NCI-H187 treated with DMSO at 0.1 percent for 48 hours (cell line): ENCODE measurements at places on chromosomes 6 and 20.

- no peak for DNase-seq
These were observed 333.5 kb downstream of the RNGTT start for GRCh38 chr6:88629838-88630494.

- DNase-seq, result no peak
These were observed 82.1 kb downstream of the ADAT2 start for GRCh38 chr6:143368426-143368825.

GRCh38 chr6:44733126-44733525, 345.6 kb downstream of the CDC5L start:
- no peak for DNase-seq

DNA sequence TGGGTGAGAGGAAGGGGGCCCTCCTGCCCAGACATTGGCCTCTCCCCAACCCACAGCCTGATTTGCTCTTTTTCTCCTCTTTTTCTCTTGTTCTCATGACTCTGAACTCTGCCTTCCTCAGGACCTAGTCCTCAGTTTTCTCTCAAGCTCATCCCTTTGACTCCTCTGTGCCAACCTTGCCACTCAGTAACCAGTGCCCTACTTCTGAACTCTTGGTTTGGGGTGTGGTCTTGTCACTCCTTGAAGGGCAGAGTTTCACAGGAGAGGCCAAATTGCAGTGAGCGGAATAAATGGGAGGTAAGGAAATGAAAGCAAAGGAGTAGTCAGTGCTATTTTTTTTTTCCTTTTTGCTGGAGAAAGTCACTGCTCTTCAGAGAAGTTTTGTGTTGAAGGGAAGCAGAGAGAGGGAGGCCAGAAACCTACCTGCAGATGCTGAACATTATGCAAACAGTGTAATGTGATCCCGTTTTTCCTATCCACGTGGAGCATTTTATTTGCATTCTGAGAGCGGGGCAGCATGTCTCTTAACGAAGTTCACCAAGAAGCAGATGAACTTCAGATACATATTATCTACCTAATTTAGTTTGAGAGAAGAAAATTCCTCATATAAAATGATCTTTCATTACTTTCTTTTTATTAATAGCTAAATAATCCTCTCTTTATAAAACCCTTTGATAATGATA, 26.9 kb downstream of the CFAP61 start:
- no peak for DNase-seq

DNA sequence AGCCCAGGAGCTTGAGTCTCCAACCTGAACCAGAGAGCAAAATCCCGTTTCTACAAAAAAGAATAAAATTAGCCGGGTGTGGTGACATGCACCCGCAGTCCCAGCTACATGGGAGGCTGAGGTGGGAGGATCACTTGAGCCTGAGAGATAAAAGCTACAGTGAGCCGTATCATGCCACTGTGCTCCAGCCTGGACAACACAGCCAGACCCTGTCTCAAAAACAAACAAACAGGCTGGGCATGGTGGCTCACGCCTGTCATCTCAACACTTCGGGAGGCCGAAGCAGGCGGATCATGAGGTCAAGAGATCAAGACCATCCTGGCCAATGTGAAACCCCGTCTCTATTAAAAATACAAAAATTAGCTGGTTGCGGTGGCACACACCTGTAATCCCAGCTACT, 11.4 kb upstream of the PTCRA start:
- DNase-seq, result no peak

GRCh38 chr20:38926934-38927616, 858 bp downstream of the FAM83D start:
- DNase-seq, result no peak

- DNase-seq, result no peak
These were observed 593.7 kb downstream of the EPM2A start for GRCh38 chr6:145141572-145141971.

GRCh38 chr6:64955435-64955848, 751.6 kb downstream of the EYS start:
- DNase-seq, result no peak

DNA sequence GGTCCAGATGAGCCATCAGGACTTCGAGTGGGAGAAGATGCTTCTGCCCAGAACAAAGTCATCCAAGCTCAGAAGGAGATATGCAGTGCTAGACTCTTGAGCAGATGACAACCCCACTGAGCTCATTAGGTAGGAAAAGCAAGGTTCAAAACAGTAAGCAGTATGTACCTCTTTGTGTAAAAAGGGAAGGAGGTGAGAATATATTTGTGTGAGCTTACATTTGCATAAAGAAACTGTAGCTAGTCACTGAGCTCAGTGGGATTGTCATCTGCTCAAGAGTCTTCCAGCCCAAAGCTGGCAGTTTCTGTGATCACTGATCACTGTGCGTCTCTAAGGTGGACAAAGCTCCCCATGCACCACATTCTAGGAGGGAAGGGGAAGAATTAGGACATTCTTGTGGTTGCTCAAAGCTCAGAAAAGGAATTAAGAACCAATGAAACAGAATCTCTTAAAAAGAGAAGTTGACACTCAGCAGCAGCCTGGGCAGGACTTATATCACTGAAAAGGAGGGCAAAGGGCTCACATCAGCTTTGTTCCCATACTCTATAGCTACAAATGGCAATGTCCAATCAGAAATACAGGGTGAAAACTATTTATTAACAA, 90.0 kb upstream of the MAFB start:
- DNase-seq, result no peak

DNA sequence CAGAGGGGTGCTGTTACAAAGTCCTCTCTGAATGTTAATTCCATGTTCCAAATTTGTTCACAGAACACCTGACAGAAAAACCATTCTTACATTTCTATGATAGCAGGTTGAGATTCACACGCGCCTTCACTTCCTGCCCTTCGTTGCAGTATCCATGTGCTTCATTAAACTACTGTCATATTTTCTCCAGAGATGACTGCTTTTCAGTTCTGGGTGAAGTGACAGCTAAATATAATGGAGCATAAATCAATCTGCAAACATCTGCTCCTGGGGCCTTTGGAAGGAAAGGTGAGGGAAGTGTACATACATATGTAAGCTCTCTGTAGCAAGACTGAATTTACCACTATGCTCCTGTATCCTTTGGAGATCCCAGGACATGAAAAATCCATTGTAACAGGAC, 750.2 kb downstream of the HDGFL1 start:
- DNase-seq, result no peak

DNA sequence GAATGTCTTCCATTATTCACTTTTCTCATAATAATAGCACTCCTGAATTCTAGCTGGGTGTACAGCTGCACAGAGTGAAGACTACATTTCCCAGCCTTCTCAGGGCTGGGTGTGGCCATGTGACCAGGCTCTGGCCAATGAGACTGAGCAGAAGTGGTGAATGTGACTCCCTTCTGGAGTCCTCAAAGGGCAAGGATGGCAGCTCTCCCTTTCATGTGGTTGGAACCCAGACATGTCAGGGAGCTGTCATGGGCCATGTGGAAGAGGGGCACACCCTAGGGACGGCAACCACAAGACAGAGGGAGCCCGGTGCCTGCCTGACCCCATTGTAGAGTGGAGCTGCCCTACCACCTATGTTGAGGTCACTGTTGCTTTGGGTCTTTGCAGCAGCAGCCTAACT, 312.8 kb upstream of the SULF2 start:
- no peak for DNase-seq

DNA sequence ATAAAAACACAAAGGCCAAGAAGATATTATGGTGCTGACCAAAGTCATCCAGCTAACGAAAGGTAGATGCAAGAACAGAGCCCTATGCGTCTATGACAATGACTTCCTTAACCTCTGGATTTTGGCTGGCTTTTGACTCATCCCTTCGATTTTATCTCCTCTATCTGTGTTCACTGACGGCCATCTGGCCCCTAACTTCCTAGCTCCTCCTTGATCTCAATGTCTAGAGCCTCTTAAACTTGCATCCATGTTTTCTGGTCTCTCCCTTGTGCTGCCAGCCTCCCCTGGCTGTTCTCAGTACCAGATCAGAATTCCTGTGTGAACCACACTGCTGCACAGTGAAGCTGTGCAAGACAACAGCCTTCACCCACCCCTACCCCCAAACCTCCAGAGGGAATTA, 452.9 kb downstream of the UTRN start:
- no peak for DNase-seq

- DNase-seq, result no peak
These were observed 13.6 kb upstream of the CHD6 start for GRCh38 chr20:41631826-41632225.

- no peak for DNase-seq
These were observed 60.1 kb downstream of the FUT9 start for GRCh38 chr6:96075826-96076225.

- no peak for DNase-seq
These were observed 179.8 kb upstream of the NOX3 start for GRCh38 chr6:155635416-155635815.

DNA sequence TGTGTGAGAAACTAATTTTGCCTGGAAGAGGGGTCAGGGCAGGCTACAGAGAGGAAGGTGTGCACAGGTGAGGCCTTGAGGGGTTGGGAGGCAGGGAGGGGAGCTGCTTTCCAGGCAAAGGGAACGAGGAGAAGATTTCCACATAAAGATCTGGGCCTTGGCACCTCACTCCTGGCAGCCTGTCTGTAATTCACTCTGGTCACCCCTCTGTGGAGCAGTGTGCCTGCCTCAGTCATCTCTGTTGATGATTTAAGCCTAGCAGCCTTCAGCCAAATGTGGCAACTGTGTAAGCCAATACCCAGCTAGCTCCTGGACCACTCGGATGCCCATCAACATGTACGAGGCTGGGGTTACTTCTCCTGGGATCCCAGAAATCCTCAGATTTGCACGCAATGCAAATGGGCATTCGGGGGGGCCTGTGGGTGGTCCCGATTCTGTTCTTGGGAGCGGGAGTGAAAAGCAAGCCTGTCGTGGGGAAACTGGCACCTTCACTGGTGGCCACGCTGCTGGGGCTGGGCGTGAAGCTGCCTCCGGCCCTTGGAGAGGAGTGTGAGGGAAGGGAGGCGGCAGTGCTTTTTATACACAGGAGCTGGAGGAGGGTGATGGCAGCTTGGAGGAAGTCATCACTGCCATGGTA, 360.4 kb downstream of the ZFAND3 start:
- DNase-seq, result no peak

DNA sequence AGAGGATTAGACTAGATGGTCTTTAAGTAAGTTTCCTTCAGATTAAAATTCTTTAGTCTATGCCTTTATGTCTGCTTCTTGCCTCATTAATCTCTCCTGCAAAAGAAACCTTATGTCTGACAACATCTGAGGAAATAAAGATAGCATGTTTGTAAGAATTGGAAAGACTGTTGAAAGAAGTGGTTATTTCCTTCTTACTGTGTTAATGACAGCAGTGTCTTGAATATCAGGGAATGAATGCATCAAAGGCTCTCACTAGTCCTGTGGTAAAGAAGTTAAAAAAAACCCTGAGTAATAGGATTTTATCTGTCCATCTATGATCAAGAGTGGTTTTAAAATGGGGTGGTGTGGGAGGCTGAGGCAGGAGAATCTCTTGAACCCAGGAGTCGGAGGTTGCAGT, 302.0 kb downstream of the PRL start:
- no peak for DNase-seq

- no peak for DNase-seq
These were observed 149.5 kb upstream of the SULF2 start for GRCh38 chr20:47934761-47935160.

GRCh38 chr6:15708231-15708630, 45.4 kb upstream of the DTNBP1 start:
- no peak for DNase-seq

GRCh38 chr6:21031182-21031581, 496.9 kb downstream of the CDKAL1 start:
- no peak for DNase-seq

GRCh38 chr6:118668761-118669385, 17.5 kb upstream of the CEP85L start:
- no peak for DNase-seq

DNA sequence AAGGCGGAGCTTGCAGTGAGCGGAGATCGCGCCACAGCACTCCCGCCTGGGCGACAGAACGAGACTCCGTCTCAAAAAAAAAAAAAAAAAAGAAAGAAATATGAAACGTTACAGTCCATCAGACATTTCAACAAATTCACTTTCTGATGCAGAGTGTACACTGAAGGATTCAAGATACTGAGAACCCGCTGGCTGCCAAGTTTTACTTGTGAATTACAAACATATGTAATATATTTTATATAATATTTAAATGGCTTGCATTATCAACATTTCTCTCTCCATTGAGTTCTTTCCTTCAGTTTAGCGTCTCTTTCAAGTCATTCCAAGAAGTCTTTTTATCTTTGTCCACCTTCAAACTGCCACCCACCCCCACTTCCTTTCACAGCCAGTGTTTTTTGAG, 240.9 kb upstream of the RNF217 start:
- no peak for DNase-seq

DNA sequence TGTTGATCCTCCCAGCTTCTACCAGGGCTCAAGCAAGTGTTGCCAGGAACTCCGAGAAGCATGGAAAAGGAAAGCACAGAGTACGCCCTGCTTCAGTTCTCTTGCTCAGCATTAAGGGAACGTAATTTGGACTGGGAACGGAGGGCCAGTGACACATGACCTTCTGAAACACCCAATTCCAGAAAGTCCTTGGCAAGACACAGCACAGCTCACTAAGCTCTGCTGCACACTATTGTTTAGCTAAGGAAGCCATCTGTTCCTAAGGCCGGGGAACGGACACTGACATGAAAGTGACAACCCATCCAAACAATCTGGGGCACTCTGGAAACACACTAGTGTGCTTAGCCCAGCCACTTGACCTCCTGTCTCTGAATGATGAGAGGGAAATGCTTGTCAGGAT, 56.9 kb upstream of the NXT1 start:
- no peak for DNase-seq

- DNase-seq, result no peak
These were observed 68.1 kb upstream of the PMEPA1 start for GRCh38 chr20:57777911-57778310.

GRCh38 chr6:32664827-32665362, 1.6 kb downstream of the HLA-DQB1 start:
- DNase-seq, result no peak

DNA sequence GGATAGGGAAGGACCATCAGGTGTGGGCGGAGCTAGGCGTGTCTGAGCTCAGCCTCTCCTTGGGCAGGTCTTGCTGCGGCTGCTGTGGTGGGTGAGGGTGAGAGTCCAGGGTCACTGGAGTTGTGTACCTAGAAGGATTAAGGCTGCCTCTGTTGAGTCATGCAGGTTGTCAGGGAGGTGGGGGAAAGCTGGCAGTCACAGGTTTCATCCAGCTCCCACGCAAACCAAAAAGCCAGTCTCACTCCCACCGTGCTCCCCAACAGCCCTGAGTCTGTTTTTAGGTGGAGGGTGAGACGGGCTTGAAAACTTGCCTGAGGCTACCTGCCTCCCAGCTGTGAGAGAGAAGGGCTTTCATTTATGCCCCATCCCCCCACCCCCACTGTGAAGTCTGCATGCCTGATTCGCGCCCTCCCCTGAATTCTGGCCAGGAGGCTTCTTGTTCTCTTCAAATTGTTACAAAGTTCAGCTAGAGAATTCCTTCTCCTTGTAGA, 161.5 kb downstream of the MYLK4 start:
- DNase-seq, result no peak

GRCh38 chr20:20454367-20454766, 86.5 kb downstream of the INSM1 start:
- no peak for DNase-seq

GRCh38 chr6:14858808-14859207, 387.1 kb upstream of the JARID2 start:
- DNase-seq, result no peak
